ENCODE measurements at places on chromosomes 7 and 10.
A peak's percentile ranks its signal among the peaks of the same experiment; 100 is the strongest.

- no peak for DNase-seq
Observed at GRCh38 chr7:24284699-24285506, 913 bp downstream of the NPY start.

DNA sequence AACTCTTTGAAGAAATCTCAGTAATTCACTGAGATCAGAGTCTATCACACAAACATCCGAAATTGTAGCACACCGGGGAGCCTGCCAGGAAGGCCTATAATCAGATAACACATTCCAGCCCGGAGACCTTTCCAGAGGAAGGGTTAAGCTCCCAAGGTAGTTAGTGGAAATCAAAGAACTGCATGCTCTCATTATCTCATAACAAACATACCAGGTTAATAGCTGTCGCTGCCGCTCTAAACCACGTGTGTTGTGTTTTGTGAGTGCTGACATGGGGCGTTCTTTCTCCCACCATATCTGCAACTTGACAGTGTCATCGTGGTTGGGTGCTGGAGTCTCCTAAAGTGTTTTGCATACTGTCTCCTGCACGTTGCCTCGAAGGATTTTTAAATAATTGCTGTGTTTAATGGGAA lies 120.7 kb upstream of the CARD11 start:
- no peak for DNase-seq

GRCh38 chr7:120996988-120997345 lies 8.5 kb downstream of the CPED1 start:
- DNase-seq: no peak

GRCh38 chr10:50431133-50431532 lies 179.8 kb upstream of the ASAH2 start:
- DNase-seq: no peak

- no peak for DNase-seq
Observed at GRCh38 chr7:44393238-44394111, 68.1 kb upstream of the CAMK2B start.

DNA sequence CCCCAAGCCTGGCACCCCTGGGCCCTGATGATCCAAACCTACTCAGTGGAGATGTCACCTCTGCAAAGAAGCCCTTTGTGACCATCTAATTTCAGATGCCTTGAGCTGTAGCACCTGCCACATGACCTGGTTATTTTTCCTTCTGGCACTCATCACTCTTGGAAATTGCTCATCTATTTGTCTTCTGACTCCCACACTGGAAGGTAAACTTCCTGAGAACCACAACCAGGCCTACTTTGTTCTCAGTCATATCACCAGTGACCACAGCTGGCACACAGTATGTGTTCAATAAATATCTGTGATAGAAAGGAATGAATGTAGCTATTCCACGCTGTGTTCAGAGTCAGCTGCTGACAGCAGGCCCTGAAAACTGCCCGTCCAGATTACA lies 97.1 kb downstream of the SH3PXD2A start:
- no peak for DNase-seq

- DNase-seq: no peak
Observed at GRCh38 chr10:42960991-42961795, 115.7 kb upstream of the RET start.

DNA sequence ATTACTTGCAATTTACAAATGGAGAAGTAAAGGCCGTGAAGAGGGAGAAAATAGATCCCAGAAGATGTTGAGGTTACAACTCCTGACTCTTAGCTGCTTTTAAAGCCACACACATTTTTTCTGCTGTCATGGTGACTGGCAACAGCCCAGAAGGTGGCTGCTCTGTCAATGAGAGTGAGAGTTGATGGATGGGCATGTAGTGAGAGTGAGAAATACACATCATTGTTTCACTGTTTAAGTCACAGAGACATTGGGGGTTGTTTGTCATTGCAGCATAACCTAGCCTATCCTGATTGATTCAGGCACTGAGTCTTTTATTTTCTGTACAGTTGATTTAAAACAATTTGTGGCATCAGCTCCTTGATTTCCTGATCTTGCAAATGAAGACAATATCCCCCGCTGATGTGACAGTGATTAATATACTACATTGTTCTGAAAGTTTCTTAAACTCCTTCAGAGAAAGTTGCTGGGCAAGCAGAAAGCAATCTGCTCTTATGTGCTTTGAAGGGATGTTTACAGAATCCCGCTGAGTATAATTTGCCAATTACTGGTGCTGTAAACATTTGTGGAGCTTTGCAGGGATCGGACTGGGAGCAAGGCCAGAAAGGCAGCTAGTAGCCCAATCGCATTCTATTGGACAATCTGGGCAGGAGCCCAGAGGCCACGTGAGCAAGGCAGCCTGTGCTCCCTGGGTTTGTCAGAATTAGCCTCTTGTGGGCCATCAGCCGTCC lies 229.6 kb downstream of the PRPF18 start:
- DNase-seq: no peak

DNA sequence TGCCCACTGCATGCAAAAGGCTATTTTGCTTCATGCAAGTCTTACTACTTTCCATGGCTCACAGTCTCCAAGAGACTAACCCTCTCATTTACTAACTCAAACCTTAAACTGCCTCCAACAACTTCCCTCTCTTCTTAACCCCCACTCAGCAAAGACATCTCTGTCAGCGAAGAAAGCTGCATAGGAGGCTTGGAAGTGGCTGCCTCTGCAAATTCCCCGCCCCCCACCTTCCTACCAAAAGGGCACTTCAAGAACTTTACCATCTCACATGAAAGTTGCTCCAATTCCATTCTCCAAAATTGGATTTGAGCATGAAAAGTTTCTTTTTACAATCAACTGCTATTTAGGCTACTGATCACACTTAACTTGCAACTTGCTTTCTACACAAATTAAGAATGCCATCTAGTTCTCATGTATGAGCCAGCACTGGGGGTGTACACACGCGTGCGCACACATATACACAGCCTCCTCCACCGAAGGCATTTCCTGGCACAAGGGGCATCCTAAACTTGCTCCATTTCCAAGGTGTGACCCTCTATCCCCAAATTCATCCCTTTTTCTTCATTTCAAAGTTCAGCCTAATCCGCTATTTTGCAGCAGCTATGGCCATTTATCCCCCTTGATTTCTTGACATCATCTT lies 1.8 kb downstream of the CCDC6 start:
- DNase-seq: no peak

DNA sequence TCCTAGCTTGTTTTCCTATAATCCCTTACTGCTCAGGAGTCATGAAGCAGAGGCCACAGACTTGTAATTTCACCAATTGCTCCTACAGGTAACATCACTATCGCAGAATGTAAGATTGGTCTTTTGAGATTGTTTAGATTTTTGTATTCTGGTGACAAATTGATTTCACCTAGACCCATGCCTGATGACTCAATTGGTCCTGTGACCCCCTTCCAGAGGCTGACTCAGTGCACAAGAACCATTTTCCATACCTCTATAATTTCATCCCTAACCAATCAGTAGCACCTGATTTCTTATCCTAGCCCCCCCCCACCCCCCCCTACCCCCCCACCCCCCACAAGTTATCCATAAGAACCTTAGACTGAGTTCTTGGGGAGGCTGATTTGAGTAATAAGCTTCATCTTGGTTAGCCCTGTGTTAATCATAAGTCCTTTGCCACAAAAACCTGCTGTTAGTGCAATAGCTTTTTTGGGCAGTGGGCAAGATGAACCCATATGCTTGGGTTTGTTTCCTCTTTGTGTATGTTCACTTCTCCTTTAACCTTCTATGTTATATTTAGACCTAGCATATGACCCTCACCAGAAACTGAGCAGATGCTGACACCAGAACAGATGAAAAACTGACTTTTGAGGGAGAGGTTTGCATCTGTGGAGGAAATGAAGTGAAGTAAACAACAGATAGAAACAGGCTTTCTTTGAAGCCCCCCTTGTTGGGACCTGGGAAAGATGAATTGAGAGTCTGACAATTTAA lies 187.1 kb downstream of the KIF20B start:
- no peak for DNase-seq

- DNase-seq: peak; percentile 92
Observed at GRCh38 chr7:100489824-100490223, 6.1 kb downstream of the NYAP1 start.

DNA sequence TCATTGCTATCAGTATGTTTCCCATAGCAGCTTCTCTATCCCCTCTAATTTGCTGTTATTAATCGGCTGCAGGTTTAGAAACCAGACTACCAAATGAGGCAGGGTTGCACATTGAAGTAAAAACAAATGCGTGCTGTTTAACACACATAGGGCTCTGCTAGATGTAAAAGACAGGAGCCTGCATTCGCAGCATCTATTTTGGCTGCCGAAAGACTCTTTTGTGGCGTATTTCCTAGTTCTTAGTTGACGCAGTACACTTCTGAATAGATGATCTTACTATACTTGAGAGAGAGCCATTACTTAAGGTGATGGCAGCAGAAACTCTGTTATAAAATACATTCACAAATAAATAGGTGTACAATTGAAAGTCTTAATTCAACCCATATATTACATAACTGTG lies 21.4 kb downstream of the SGCE start:
- no peak for DNase-seq

GRCh38 chr10:128927497-128928161 lies 539.4 kb upstream of the MGMT start:
- DNase-seq: no peak
